Activated CD4-positive, CD25-positive, alpha-beta regulatory T cell (primary cell): ENCODE measurements at places on chromosomes 11 and 22.

DNA sequence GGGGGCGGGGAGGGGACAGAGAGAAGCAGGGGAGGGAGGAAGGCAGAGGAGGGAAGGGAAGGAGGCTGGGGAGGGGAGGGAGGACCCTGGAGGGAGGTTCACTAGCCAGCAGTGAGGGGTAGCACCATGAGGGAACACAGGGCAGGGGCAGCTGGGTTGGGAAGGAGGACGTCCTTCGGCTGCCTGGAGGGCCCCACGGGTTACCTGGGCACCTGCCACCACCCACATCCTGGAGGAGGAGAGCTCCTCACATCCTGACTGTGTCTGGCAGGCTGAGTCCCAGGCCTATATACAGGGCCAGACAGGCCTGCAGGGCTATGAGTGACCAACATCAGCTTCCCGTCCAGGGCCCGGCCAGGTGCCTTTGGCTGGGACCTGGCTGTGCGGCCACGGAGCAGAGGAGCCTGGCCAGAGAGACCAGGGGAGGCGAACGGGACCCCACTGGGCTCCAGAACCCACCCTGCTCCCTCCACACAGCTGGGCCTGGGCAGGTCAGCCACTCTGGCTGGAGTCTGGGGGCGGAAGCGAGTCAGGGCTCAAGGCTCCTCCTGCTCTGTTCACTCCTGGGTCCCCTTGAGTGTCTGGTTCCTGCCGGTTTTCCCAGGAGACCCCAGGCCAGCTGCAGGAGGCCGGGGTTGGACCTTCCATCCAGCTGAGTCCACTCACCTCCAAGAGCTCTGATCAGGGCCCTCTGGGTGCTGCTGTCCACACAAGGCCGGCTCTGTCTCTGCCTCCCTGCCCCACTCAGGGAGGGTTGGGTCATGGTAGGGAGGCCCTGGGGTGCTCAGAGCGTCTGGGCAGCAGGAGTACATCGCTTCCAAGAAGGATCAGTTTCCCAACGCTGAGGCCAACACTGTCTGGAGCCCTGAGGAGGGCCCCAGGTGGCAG is 677.7 kb downstream of the BRD1 start:
- no peak for DNase-seq

DNA sequence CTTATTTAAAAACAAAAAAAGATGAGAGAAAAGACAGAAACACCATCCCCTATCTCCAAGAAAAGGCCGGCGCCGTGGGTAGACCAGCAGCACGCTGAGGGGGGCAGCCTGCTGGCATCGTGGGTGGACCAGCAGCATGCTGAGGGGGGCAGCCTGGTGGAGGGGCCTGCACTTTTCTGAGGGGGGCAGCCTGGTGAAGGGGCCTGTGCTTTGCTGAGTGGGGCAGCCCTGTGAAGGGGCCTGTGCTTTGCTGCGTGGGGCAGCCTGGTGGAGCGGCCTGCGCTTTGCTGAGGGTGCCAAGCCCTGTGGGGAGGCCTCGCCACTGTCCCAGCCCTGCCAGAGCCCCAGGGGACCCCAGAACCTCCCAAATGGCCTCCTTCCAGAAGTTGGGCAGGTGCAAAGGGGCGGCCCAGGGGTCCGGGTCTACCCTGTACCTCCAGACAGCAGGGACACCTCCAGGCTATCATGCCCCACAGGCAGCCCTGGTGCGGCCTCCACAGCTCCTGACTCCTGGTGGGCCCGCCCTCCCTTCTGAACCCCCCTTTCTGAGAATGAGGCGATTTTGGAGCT is 1185.7 kb downstream of the BRD1 start:
- no peak for DNase-seq

DNA sequence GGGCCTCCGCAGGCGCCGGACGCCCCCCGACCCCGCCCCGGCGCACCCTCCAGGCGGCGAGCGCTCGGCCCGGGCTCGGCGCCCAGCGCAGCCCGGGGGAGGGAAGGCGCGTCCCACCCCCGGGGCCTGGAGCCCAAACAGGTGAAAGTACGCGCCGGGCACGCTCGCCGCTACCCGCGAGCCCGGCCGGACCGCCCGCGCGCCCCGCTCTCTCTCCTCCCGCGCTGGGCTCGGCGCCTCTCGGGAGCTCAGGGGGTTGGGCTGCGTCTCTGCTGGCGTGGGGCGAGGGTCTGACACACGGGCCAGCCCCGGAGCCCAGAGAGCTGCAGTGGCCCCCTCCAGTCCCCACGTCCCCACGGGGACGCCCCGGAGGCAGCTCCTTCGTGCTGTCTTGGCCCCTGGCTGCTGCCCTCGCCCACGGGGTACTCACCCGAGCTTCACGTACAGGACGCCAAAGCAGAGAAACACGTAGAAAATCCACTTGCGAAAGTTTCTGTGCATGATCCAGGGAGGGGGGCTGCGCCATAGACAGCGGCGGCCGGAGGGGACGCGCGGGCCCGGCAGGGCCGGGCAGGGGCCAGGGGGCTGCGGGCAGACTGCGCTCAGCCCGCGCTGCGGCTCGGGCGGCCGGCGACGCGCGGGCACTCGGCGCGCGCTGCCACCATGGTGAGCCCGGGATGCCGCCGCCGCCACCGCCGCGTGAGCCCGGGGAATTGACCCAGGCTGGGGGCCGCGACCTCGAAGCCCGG is 534 bp downstream of the WNT7B start:
- DNase-seq, result no peak

DNA sequence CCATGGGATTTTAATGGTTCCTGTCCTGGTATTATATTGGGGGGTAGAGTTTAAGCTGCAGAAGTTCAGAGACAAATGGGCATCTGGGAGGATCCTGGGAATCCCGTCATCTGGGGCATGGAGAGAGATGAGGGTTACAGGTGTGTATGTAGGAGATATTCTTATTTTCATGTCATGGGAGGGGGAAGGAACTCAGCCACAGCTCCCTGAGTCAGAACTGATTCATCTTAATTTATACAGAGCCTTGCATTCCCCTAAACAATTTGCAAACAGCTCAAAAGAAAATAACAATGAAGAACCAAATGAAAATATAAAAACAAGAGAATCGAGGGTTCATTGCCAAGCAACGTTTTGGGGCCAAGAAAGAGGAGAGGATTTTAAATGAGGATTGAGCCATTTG is 155.9 kb upstream of the TBCEL start:
- DNase-seq, result no peak

GRCh38 chr11:106848526-106848925 is 169.8 kb downstream of the GUCY1A2 start:
- DNase-seq, result no peak

DNA sequence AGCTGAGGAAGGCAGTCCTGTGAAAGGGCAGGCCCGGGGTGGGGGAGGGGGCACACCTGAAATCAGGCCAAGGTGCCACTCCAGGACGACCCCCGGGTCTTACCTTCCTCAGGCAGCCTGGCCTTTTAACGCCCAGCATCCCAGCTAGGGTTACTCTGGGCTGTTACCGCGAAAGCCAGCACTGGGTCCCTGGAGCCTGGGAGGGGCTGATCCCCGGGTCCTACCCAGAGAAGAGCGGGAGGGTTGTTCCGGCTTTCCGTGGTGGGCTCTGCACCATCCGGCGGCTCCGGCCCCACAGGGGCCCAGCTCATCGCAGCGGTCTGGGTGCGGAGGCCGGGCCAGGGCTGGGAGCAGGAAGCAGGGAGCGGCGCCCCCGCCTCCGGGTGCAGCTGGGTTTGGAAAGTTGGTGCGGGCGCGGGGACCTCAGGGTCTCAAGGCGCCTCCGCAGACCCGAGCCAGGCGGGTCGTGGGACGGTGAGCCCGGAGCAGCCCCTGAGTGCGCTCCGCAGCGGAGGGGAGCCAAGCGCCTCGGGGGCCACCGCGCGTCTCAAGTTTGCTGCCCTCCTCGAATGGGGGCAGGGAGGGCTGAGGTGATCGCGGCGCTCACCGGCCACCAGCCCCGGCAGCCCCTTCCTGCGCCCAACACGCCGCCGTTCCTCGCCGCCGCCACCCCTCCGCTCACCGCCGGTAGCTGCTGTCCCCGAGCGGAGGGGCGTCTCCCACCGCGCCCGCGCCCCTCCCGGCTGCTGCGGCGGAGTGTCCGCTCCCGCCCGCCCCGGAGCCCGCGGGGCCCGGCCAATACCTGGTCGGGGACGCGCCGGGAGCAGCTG is 831 bp downstream of the CHST1 start:
- DNase-seq, result no peak

DNA sequence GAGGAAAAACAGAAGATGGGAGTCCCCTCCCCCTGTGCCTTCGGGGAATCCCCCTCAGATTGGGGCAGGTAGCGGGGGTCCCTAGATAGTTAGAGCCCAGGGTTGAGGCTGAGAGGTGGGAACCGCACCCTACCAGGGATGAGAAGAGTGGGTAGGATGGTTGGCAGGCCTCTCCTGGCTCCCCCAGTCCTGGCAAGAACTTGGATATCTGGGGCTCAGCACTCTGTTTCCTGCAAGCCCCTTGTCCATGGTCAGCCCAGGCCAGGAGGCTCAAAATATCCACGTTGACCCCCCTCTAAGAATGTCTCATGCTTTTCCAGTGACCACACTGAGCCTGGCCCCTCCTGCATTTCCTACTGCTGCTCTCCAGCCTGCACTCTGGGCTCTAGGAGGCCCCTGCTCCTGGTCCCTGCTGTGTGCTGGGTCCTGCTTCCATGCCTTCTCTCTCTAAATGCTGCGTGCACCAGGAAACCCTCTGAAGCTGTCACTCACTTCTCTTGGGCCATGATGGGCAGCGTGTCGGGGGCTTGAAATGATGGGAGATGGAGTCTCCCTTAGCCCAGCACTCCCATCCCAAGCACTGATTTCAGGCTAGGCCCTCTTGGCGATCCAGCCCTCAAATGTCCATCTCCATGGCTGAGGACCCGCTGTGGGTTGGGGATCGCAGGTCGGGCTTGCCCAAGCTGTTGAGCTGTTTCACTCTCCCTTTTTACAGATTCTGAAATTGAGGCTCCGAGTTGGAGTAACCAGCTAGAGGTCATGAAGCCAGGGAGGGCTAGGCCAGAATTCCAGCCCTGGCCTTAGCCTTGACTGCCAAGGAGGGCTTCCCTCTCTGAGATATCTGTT is 2.0 kb downstream of the MAP3K11 start:
- DNase-seq, result no peak

- DNase-seq, result peak; percentile 13
Measured at GRCh38 chr22:32796865-32797573, 4.5 kb upstream of the TIMP3 start.

DNA sequence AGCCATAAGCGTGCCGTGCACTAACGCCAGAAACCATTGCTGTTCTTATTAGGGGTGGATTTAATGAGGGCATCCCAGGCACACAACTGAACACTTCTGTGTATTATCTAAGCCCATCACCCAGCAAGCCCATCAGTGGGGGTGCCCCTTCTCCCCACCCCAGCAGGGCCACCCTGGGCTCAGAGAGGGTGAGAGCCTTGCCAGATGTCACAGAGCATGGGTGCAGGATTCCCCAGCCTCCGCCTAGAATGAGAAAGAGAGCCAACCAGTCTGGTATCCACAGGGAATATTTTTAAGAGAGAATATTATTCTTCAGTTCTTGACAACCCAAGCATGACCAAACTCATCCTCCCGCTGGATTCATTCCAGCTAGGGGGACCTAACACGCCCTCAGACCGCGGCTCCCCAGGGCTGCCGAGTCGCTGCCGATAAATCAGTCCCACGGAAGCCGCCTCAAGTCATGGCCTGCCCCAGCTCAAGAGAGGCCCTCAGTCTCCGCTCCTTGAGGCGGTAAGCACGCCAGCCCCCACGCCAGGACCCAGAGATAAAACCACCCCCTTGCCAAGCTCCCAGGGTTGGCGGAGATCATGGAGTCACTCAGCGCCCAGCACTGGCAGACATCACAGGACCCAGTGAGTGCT is 47.2 kb downstream of the MN1 start:
- no peak for DNase-seq

DNA sequence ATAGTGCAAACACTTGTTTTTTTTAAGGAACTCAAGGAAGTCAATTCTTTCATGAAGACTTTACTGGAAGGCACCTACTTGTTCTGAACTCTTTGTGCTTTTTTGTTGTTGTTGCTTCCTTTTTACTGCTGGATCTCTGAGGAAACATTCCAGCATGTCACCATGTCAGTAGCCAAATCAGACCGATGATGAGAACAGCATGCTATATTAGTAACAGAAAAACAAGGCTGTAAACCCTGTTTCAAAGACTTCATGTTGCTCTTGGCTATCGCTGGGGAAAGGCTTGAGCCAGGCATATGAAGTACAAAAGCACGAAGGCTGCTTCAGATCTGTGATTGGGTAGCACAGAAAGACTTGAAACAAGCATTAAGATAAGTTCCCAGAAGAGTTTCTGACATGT is 125.6 kb upstream of the SLC5A12 start:
- DNase-seq, result no peak

- no peak for DNase-seq
Measured at GRCh38 chr22:24053481-24054226, 42.5 kb downstream of the CABIN1 start.

DNA sequence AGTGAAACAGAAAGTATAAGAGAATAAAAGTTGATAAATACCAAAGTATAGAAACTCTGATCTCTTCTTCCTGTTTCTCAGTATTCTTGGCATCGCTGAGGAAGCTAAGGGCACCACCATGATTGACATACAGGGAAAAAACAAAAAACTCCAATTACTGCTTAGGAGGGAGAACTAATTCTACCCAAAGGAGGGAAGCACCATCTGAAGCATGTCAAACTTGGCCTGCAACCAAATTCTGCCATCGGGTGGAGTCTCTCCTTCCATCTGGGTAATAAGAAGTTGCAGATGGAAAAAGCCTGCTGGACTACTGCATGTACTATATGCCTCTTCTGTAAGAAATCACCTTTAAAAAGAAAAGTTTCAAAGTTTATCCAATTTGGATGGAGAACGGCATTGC is 30.5 kb upstream of the PPP2R1B start:
- DNase-seq, result no peak

GRCh38 chr11:44648109-44648508 is 78.7 kb upstream of the TSPAN18 start:
- DNase-seq, result no peak

- DNase-seq, result no peak
Measured at GRCh38 chr11:29809121-29809520, 207.7 kb downstream of the KCNA4 start.

DNA sequence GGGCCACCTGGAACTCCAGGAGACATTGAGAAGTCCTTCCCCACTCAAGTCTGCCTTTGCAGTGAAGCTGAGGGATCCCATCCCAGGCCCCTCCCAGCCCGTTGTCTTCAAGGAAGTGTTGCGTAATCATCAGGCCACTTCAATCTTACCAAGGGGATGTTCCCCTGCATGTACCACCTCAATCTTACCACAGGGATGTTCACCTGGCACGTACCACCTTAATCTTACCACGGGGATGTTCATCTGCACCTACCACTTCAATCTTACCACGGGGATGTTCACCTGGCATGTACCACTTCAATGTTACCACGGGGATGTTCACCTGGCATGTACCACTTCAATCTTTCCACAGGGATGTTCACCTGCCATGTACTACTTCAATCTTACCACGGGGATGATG is 108.0 kb upstream of the SYN3 start:
- no peak for DNase-seq
